LNCaP clone FGC (cell line): ENCODE measurements at places on chromosomes 12 and 14.

GRCh38 chr12:102484428-102484958, 4.1 kb upstream of the IGF1 start:
- no peak for DNase-seq

GRCh38 chr12:31471051-31471450, 119.9 kb downstream of the DENND5B start:
- no peak for DNase-seq

DNA sequence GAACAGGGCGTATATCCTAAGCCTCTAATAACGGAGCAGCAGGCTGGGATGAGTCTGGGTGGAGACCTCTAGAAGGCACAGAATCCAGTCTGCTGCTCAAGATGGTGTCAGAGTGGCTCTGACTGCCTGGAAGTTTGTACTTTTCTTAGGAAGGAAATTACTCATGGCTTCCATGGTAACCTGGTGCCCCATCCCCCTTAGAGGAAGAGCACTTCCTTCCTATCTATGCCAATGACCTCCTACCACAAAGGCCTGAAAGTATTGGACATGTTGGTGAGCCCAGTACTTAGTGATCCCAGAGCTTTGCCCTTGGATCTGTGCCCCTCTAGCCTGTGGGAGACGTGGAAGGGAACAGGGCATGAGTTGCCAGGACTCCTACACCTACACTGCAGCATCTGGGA, 1.5 kb downstream of the BATF start:
- no peak for DNase-seq

DNA sequence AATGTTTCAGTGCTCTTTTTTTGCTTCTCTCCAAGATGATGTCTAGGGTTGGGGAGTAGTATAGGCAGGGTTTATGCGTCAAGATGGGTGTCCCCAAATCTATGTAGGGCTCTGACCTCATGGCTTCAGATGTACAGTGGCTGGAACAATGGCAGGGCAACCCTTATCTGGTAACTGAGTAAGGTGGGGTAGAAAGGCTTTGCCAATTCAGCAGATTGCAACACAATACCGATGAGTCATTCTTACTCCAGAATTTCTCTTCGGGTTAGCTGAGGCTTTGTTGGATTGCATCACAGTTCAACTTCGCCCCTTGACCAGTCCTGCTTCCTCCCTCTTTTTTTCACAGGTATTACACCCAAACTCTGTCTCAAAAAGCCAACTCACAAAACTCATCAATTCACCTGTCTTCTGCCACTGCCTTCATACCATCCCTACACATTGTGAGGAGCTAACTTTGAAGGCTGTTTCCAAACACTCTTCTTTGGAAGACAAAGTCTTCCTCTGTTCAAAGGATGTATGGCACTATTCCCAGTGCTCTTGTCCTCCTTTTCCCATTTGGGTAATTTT, 190.2 kb upstream of the CNOT2 start:
- no peak for DNase-seq

DNA sequence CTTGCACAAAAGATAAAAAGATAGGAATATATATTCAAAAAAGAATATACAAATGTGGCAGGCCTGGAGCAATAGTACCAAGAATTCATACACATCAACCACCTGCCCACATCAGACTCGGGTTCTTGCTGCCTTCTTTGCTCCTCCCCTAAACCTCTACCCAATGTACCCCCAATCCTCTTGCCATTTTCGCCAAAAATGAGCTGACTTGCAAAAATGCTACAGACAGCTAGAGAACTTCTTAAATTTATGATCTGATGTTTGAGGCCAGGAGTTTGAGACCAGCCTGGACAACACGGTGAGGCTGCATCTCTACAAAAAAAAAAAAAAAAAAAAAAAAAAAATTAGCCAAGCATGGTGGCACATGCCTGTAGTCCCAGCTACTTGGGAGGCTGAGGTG, 42.9 kb upstream of the SAV1 start:
- no peak for DNase-seq

DNA sequence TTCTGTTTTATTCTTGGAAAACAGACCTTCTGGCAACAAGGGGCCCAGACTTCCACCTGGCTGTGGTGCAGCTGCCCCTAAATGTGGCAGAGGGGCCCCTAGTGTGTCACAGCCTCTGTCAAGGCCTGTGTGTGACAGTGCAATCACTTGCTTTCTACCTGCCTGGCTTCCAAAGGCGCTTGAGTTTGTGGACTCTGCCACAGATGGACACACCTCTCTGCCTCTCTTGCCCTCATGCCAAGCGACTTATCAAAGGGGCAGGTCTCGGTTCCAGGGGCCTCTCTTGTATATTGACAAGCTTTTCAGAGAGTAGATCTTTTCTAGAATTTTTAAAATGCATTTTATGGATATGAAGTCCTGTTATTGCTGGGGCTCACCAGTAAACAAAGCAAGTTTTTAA, 217.2 kb downstream of the SLC15A4 start:
- no peak for DNase-seq

DNA sequence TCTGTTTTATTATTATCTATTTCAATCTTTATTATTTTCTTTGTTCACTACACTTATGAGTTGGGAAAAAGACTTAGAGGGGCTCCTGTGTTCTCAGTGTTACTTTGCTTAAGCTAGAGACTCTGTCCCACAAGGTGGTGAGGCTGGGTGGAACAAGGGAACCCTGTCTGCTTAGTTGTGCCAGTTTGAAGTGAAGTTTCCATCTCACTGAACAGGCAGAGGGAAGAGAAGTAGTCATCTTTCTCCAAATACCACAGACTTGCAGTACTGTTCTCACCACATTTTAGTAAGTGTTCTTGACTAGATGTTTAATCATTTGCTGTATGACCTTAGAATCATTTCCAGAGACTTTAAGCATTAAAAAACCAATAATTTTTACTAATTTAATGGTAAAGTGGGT, 195.7 kb upstream of the NEDD1 start:
- no peak for DNase-seq

- DNase-seq: no peak
Measured at GRCh38 chr14:61119006-61119405, 138.0 kb downstream of the SLC38A6 start.

DNA sequence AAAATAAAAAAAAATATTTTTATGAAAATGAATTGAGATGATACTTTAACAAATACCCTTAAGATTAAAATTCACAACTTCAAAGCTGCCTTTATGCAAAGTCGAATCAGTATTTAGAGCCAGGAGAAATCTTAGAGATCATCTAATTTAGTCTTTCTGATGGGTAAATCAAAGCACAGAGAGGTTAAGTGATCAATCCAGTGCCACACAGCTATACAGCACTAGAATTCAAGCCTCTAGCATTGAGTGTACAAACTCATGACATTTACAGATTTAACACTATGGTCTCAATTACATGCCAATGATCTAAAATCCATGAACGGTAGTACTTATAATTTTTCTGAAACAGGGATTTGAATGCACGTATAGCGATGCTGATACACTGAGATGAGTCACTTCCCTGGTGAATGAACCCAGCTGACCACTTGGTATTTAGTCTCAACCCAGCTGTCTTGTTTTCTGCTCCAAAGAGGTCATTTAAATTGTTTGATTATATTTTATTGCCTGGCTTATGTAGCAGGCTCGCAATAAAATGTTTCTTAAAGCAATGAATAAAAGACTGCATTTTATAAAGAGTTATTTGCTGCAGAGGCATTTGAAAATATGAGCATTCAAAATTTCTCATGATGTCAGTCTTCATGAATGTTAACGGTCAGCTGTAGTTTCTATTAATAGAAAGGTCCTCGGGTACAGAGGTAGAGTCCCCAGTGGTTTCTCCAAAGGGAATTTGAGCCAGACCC, 152.4 kb upstream of the PRICKLE1 start:
- no peak for DNase-seq

DNA sequence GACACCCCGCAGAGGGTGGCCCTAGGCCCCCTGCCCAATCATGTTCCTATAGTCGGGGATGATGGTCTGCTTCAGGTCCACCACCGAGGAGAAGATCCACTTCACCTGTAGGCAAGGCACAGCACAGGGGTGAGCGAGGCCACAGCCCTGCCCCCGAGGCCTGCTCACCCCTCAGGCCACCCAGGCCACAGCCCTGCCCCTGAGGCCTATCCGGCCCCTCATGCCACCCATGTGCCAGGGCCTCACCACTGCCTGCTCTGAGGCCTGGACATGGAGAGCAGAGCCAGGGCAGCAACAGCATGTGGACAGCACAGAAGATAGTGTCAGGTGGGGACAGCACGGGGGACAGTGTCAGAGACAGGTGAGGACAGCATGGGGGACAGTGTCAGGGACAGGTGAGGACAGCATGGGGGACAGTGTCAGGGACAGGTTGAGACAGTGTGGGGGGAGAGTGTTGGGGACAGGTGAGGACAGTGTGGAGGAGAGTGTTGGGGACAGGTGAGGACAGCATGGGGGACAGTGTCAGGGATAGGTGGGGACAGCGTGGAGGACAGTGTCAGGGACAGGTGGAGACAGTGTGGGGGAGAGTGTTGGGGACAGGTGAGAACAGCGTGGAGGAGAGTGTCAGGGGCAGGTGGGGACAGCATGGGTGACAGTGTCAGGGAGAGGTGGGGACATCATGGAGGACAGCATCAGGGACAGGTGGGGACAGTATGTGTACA, 239.7 kb downstream of the TMEM121 start:
- DNase-seq: no peak

- no peak for DNase-seq
Measured at GRCh38 chr14:35441160-35441559, 36.6 kb upstream of the NFKBIA start.

DNA sequence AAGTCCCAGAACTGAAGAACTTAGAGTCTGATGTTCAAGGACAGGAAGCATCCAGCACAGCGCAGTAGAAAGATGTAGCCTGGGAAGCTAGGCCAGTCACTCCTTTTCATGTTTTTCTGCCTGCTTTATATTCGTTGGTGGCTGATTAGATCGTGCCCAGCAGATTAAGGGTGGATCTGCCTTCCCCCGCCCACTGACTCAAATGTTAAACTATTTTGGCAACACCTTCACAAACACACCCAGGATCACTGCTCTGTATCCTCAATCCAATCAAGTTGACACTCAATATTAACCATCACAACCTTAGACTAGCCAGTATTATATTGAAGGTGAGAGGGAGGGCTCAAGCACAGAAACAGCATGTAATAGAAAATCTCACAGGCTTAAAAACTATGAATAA, 222.9 kb downstream of the C12orf50 start:
- DNase-seq: no peak

GRCh38 chr12:243381-243780, 19.3 kb downstream of the SLC6A13 start:
- no peak for DNase-seq

DNA sequence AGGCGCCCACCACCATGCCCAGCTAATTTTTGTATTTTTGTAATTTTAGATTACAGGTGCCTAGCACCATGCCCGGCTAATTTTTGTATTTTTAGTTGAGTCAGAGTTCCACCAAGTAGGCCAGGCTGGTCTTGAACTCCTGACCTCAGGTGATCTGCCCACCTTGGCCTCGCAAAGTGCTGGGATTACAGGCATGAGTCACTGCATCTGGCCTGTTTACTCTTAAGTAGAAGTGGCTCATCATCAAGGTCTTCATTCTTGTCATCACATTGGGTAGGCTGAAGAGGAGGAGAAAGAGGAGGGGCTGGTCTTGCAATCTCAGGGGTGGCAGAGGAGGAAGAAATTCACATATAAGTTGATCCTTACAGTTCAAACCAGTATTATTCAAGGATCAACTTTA, 152.4 kb upstream of the ATP2B1 start:
- no peak for DNase-seq

DNA sequence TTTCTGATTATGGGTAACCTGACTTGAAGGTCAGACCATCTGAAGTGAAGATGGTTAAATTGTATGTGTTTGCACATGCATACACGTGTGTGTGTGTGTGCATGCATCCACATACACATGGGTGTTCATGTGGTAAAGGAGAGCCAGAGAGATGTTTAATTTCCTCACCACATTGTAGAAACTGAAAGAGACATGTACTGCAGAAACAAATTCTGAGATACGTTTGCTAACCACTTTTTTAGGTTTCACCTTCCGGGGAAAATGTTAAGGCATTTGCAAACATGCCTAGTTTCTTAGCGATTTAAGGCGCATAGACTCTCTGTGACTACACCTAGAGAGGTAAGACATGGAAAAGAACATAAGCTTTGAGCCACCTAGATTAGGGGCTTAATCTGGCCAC, 362.9 kb downstream of the RAD51B start:
- no peak for DNase-seq

DNA sequence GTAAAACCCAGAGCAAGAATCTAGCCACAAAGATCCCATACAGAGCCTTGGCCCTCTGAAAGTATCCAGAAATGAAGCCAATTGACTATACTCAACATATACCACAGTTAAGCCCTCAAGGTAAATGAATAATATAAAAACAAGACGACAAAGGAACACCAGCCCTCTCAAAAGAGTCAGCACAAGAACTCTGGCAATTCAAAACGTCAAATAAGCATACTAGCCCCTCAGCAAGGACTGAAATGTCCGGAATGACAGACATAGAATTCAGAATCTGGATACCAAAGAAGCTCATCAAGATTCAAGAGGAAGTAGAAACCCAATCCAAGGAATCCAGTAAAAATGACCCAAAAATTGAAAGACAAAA, 49.9 kb downstream of the GTF2A1 start:
- DNase-seq: no peak

GRCh38 chr14:76918782-76919394, 92.7 kb downstream of the LRRC74A start:
- DNase-seq: peak; percentile 93

DNA sequence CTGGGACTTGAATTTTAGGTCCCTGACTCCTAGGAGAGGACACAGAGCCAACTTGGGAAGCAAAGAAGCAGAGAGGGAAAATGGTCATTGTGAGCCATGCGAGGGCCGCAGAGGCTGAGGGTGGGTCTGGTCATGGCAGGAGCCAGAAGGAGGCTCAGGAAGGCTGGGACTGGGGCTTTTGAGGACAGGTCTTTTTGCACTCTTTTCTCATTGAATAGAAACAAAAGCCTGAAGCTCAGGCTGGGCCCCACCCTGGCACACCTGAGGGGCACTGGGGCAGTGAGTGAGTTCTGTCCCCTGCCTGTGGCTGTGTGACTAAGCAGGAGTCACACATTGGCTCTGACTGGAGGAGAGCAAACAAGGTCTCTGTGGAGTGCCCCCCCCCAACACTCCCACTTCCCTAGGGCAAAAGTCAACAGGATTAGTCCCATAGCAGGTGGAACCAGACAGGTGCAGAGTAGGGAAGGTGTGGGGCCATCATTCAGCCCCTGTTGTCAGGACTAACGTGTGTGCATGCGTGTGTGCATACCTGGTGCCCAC, 2.8 kb downstream of the KRT7 start:
- DNase-seq: no peak
